ENCODE measurements at places on chromosomes 7 and 10. TPM values are rescaled to one million over a fixed set of nuclear protein-coding genes. Genes with fewer than 3 reads are reported as not detected.

DNA sequence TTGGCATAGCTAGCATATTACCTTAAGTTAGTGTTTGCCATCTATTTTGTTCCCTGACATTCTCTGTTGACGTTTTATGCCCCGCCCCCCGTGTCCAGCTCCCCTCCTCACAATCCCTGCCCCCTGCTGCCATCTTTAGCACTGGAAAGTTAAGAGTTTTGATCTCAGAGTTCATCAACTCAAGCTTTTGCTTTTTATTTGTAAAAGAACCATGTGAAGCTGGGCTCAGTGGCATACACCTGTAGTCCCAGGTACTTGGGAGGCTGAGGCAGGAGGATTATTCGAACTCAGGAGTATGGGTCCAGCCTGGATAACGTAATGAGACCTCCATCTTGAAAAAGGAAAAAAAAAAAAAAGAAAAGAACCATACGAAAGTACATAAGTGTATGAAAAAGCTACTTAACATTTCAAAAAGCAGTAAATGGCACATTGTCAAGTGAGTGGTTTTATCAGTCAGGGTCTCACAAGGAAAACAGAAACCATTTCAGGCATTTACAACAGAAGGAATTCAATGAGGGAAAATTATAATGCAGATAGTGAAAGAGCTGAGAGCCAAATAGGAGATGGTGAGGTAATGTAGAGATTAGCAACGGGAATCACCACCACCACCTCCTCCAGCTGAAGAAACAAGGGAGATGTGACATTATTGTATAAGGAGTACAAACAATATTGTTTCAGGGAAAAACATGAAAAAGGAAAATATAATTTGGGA lies 64.9 kb downstream of the MCU start:
- DNase-seq = no peak

- no peak for DNase-seq
These were observed 81.6 kb downstream of the EVX1 start for GRCh38 chr7:27324246-27324645.

DNA sequence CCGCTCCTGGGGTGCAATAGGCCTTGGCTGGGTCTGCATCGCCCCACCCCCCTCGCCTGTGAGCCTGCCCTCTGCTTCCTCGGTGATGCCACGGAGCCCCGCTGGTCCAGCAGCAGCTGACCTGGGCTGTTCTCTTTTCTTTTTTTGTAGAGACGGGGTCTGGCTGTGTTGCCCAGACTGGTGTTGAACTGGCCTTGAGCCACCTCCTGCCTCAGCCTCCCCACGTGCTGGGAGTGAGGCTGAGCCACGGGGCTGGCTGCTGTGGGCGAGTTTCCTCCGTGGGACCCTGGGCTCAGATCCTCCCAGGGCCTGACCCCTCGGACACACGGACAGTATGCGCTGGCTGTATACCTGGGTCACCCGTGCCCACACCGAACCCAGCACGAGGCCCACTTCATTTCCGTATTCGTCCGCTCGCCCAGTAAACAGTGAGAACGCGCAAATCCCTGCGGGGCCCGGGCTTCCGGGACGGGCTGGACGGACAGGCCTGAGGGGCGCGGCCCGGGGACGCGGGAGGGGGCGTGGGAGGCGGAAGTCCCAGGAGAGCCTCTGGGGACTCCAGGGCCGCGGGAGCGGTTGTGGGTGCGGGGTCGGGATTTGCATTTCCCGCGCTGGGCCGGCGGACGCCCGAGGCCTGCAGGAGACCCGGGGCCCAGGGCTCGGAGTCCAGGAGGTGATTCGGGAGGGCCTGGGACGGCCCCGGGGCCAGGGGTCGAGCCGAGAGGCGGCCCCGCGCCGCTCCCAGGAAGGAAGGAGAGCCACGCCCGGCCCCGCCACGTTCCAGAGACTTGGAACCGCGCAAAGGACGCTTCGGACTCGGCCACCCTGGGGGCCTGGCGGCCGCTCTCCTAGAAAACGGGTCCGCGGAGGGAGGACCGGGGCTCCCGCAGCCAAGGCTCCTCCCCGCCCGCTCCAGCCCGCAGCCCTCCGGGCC lies 57.7 kb upstream of the DNAJB6 start:
- DNase-seq = no peak

DNA sequence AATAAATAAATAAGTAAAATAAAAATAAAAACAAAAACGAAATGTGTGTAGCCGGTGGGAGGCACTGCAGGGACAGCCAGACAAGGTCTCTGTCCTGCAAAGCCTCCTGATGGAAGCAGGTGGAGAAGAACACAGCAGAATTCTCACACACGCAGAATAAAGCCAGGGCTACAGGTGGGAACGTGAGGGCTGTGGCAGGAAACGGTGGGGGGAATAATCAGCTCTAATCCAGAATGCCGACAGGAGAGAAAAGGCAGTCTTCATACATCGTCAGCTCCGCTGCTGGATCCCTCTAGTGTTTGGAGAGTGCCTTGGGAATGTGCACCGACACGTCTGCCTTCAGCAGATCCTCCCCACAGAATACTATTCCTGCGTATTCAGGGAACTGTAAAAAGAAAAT lies 6.8 kb upstream of the SNX8 start:
- DNase-seq = no peak

DNA sequence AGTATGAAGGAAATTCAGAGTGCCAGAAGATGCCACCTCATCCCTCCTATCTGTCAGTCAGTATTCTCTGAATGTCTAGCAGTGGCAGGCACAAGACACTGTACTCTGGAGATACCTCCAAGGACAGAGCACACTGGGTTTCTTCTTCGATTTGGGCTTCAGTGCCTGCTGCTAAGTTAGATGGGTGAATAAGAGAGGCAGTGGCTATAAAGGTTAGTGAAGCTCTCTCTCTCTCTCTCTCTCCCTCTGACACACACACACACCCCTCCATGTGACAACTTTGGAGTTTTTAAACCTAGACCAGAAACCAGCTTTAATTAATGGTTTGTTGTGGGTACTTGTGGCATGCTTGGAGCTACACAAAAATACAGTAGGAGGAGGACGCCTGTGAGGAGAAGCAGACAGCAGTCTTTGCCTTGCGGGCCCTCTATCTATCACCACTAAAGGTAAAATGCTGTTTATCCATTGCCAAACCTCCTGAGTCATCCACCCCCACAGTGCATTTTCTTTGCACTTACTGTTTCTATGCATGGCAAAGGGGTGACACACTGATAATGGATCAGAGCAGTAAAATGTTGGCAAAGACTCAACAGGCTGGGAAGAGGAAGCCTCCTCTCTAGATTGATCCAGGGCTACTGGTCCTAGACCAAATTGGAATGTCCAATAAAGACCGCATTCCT lies 102.5 kb downstream of the TRIL start:
- DNase-seq = no peak

GOLGA7B gene
- total RNA-seq = 1.6 TPM

CALML5 gene
- total RNA-seq = not detected

PRLHR gene
- not detected for total RNA-seq
